Heart left ventricle (tissue), 16 donors: ENCODE measurements at places on chromosomes 2 and 18.
A peak's percentile ranks its signal among the peaks of the same experiment; 100 is the strongest.

- H3K4me1 ChIP-seq = no peaks in the 10 kb centered on the region
- no peak overlapping the region for H3K4me3 ChIP-seq
- H3K27me3 ChIP-seq = no peaks in the 10 kb centered on the region
- no peak overlapping the region for H3K27ac ChIP-seq
- no peak for DNase-seq
Measured at GRCh38 chr18:60493066-60493465, 120.5 kb upstream of the MC4R start.

DNA sequence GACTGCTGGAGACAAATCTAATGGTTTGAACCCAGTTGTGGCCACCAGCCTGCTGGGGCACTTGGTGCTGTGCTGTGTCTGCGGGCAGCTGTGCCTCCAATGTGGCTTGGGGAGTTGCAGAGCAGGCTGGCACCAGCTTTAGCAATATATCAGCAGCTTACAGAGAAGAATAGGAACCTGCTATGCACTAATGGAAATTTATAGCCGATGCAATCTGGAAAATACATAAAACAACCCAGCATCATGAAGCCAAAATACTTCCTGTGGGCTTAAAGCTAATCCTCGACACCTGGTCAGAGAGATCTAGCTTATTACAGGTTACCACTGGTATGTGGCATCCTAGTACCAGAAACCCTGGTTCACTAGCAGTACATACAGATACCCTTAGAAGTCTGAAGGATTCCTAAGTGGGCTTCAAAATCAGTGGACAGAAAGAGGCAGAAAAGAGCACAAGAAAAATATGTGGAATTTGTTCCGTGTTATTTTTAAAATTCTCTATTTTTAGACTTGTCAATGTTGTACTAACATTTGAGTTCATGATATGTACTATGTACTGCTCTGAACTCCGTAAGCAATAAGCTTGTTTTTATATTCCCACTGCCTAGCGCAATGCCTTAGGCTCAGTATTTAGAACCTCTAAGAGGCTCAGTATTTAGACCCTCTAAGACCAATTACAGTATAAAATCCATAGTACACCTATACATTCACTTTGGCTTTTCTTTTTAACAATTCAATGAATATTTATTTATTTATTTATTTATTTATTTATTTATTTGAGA, 194.7 kb downstream of the UXS1 start:
- no peaks in the 10 kb centered on the region for H3K27me3 ChIP-seq
- DNase-seq = no peak
- no peaks in the 10 kb centered on the region for H3K4me1 ChIP-seq
- no peaks in the 10 kb centered on the region for H3K36me3 ChIP-seq
- H3K27ac ChIP-seq = no peak overlapping the region

DNA sequence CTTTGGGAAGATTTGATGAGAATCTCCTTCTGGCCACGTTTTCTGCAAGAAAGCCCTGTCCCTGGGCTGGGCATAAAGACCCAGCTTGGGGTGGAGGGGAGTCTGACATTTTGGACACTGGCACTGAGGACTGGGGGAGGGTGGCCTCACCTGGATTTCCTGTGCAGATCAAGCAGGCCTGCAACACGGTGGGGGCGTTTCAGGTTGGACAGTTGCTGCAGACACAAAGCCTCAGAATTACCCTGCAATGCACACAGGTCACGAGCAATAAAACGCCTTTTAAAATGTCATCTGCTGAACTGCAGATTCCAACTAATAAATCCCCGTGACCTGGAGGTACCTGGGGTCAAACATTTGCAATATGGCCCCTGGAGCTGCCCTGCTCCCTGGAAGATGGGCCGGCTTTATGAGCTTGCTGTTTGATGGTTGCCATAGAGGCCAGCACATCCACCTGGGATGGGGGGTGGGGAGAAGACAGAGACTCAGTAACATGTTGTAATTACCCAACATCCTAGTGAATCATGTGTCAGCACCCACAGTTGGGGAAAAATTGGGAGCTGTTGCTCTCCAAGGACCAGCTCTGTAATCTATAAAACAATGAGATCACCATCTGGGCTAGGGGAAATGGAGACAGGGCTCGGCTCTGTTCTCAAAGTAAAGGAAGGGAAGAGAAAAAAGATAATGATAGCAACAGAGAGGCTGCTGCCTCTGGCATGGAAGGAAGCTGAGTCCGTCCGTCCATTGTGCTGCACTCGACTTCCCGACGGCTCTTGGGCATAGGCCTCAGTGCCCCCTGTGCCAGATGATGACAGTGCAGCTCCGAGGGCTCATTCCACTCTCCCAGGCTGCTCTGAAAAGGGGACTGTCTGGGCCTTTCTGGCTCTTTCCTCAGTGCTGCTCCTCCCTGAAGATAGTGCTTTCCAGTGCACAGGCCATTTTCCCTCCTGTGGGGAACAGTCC, 340.3 kb downstream of the CYRIA start:
- no peaks in the 10 kb centered on the region for H3K27me3 ChIP-seq
- H3K4me3 ChIP-seq = no peak overlapping the region
- no peaks in the 10 kb centered on the region for H3K4me1 ChIP-seq
- H3K27ac ChIP-seq = no peak overlapping the region
- H3K36me3 ChIP-seq = no peaks in the 10 kb centered on the region

GRCh38 chr2:68715353-68716041, 19.1 kb upstream of the ARHGAP25 start:
- H3K4me3 ChIP-seq = no peak overlapping the region
- peak; percentile 52 for DNase-seq
- no peaks in the 10 kb centered on the region for H3K27me3 ChIP-seq

DNA sequence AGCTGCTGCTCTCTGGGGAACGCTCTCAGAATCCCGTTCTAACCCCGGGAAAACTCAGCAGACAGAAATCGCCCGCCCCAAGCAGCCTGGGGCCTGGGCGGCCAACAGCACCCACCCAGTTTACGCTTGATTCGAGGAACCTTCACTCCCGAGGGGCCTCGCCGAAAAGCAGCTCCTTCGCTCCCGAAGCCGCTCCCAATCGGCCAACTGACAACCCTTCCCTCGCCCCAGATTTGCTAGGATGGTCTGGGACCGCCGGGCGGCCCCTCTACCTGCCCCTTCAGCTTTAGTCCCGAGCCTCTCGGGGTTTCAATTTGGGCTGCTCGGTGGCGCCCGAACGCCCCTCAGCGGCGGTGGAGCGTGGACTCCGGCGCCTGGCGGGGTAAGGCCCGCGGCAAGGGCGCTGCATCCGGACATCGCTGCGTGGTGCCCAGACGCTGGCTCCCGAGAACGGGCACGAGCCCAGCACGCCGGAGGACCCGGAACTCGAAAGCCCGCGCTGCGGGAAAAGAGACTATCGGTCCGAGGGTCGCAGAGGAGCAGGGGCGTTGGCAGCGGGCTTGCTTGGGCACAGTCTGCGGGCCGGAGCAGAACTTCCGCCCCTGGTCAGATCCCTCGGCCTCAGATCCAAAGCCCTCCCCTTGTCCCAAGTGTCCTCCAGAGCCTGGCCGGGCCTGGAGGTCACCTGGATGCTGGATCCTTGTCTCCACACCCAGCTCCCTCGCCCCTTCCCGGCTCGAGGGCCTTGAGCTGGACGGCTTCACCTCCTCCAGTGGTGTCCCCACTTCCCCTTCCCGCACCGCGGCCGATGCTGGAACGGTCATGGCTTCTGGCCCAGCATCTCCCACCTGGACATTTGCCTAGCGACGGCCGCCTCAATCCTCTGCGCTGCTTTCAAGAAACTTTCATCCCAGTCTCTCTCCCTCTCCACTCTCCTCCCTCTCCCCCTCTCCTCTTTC, 3.0 kb upstream of the OTX1 start:
- H3K4me3 ChIP-seq = peak overlapping the region; percentile 47
- H3K4me1 ChIP-seq = peaks cover 45% of the 10 kb centered on the region
- peak; percentile 18 for DNase-seq
- no peak overlapping the region for H3K27ac ChIP-seq
- no peaks in the 10 kb centered on the region for H3K36me3 ChIP-seq

- H3K27ac ChIP-seq = no peak overlapping the region
- H3K4me1 ChIP-seq = peaks cover 14% of the 10 kb centered on the region
- H3K4me3 ChIP-seq = no peak overlapping the region
- H3K36me3 ChIP-seq = no peaks in the 10 kb centered on the region
- no peaks in the 10 kb centered on the region for H3K27me3 ChIP-seq
Measured at GRCh38 chr2:202031246-202031951, 2.3 kb upstream of the FZD7 start.

- no peaks in the 10 kb centered on the region for H3K27me3 ChIP-seq
- no peak for DNase-seq
- no peaks in the 10 kb centered on the region for H3K4me1 ChIP-seq
- H3K36me3 ChIP-seq = no peaks in the 10 kb centered on the region
Measured at GRCh38 chr2:118980022-118980421, 38.0 kb downstream of the MARCO start.

- no peak overlapping the region for H3K27ac ChIP-seq
- no peak for DNase-seq
- H3K4me3 ChIP-seq = no peak overlapping the region
- no peaks in the 10 kb centered on the region for H3K4me1 ChIP-seq
- no peaks in the 10 kb centered on the region for H3K27me3 ChIP-seq
Measured at GRCh38 chr2:238407566-238407965, 19.2 kb upstream of the ASB1 start.

- H3K4me1 ChIP-seq = no peaks in the 10 kb centered on the region
- no peaks in the 10 kb centered on the region for H3K27me3 ChIP-seq
- DNase-seq = no peak
Measured at GRCh38 chr2:38836791-38837190, 38.9 kb downstream of the DHX57 start.

- H3K4me1 ChIP-seq = no peaks in the 10 kb centered on the region
- H3K4me3 ChIP-seq = no peak overlapping the region
- H3K27ac ChIP-seq = no peak overlapping the region
- DNase-seq = no peak
- no peaks in the 10 kb centered on the region for H3K27me3 ChIP-seq
Measured at GRCh38 chr18:80194874-80195570, 52.3 kb downstream of the PARD6G start.

DNA sequence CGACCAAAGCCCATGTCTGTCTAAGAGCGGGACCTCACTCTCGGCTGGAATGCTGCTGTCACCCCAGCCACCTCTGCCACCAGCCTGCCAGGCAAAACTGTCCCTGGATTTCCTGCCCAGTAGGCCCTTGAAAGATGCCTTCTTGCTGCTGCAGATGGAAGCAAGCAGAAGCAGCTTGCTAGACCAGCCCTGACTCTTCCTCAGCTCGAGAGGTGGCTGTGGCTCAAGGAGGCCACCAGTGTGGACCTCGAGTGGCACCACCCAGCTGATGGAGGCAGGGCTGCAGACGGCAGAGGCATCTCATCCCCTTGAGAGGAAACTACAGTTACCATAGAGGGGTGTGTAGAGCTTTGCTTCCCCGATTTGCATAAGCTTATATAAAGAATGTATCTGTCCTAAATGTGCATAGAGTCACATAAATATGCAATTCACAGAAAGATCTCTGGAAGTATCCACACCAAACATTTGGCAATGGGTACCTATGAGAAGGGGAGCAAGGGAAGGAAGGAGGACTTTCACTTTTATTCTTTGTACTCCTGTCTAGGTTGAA, 20.6 kb downstream of the ADCY3 start:
- peaks cover 8% of the 10 kb centered on the region for H3K4me1 ChIP-seq
- H3K36me3 ChIP-seq = no peaks in the 10 kb centered on the region
- no peak for DNase-seq

DNA sequence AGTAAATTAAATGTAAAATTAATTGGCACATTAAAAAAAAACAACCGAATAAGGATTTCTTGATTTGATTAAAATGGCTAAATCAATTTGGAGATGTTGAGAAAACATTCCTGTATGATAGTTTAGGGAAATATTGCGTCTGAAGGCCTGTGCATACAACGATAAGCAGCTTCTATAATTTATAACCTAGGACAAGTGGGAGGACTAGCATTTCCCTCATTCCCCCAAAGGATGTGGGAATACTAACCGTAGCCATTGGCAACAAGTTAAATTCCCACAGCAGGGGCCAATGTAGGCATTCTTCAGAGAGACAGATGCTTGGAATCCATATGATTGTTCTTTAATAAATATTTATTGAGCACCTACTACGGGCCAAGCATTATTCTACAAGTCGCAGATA, 134.5 kb downstream of the NYAP2 start:
- no peaks in the 10 kb centered on the region for H3K36me3 ChIP-seq
- DNase-seq = no peak
- no peak overlapping the region for H3K27ac ChIP-seq
- H3K4me3 ChIP-seq = no peak overlapping the region
- H3K4me1 ChIP-seq = no peaks in the 10 kb centered on the region

DNA sequence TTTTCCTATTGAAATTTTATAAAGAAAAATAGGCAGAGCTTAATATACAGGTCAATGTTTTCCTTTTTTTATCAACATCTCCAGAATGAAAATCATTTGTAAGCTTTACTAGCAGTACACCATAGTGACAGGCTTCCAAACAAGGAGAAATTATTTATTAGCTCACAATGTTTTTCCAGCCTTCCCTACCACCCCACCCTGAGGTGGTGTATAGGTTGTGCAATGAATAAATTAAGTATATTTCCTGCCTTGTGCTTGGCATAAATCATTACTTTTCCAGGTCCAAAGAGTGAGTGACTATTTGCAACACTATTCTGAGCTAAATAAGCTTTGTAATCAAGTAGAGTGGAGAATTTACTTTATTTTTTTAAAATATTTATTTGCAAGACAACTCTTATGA, 876.2 kb upstream of the POU3F3 start:
- no peak overlapping the region for H3K4me3 ChIP-seq
- H3K36me3 ChIP-seq = no peaks in the 10 kb centered on the region
- H3K27ac ChIP-seq = no peak overlapping the region
- DNase-seq = no peak
- no peaks in the 10 kb centered on the region for H3K4me1 ChIP-seq

GRCh38 chr2:240343548-240343947, 91.9 kb upstream of the GPC1 start:
- no peaks in the 10 kb centered on the region for H3K27me3 ChIP-seq
- DNase-seq = no peak
- H3K27ac ChIP-seq = no peak overlapping the region
- H3K4me1 ChIP-seq = no peaks in the 10 kb centered on the region
- no peaks in the 10 kb centered on the region for H3K36me3 ChIP-seq

DNA sequence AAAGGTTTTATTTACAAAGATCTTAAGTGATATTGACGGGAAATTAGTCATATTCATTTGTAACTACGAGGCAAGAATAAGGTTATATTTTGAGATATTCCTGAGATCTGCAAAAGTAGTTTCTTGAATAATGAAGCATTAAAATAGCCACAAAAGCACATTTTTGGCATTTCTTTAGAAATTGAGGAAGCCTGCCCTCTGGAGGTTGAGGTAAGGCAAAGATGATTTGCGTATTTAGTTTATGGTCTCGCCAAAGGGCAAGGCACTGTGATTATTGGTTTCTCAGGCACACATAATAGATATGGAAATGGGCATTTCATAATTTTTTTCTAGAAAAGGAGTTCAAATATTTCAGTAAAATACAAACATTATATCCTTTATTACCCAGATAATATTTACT, 143.7 kb upstream of the RPRM start:
- no peaks in the 10 kb centered on the region for H3K27me3 ChIP-seq
- no peaks in the 10 kb centered on the region for H3K4me1 ChIP-seq
- H3K36me3 ChIP-seq = no peaks in the 10 kb centered on the region
- no peak overlapping the region for H3K4me3 ChIP-seq
- no peak overlapping the region for H3K27ac ChIP-seq

DNA sequence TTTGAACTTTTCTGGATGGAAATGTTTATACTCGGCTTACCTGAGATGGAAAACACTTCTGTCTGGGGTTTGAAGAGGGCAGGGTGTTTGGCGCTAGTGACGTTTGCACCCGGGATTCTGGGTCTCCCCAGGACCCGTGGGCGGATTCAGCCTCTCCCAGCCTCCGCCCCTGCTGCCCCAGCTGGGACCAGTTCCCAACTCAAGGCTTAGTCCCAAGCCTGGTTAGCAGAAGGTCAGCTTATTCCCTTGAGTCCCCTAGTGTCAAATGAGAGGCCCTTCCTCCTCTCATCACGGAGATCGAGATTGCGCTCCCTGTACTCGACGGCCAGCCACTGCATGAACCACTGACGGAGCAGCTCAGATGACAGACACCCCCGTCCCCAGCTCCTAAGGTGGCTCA, 123.2 kb downstream of the RTP5 start:
- no peaks in the 10 kb centered on the region for H3K36me3 ChIP-seq
- H3K27me3 ChIP-seq = peaks cover 8% of the 10 kb centered on the region
- H3K4me1 ChIP-seq = no peaks in the 10 kb centered on the region
- DNase-seq = no peak
